DMS 273 treated with DMSO at 0.1 percent for 48 hours (cell line): ENCODE measurements at places on chromosomes 1 and 21.

DNA sequence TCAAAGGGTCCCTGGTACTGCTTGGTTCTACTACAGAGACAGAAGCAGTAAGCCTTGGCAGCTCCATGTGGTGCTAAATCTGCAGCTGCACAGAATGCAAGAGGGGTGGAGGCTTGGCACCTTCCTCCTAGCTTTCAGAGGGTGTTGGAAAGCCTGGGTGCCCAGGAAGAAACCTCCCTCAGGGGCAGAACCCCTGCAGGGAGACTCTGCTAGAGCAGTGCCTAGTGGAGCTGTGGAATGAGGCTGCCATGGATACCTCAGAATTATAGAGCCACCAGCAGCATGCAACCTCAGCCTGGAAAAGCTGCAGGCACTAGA is 76.2 kb upstream of the TLR5 start:
- no peak for DNase-seq

DNA sequence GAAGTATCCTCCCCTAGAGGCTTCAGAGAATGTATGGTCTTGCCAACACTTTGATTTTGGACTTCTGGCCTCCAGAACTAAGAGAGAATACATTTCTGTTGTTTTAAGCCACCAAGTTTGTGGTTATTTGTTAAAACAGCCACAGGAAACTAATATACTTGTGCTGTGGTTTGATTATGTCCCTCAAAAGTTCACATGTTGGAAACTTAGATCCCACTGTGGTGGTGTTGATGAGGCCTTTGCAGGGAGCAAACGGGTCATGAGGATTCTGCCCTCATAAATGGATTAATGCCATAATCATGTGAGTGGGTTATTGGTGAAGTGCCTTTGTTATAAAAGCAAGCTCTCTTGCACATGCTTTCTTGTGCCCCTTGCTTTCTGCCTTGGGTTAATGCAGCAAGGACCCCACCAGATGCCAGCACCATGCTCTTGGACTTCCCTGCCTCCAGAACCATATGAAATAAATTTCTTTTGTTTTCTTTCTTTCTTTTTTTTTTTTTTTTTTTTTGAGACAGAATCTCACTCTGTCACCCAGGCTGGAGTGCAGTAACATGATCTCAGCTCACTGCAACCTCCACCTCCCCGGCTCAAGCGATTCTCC is 157.3 kb downstream of the CLIC6 start:
- DNase-seq, result no peak

GRCh38 chr1:218686258-218686657 is 341.1 kb downstream of the TGFB2 start:
- DNase-seq, result no peak

- DNase-seq, result no peak
These were observed 27.0 kb downstream of the CLCA4 start for GRCh38 chr1:86573763-86574484.

DNA sequence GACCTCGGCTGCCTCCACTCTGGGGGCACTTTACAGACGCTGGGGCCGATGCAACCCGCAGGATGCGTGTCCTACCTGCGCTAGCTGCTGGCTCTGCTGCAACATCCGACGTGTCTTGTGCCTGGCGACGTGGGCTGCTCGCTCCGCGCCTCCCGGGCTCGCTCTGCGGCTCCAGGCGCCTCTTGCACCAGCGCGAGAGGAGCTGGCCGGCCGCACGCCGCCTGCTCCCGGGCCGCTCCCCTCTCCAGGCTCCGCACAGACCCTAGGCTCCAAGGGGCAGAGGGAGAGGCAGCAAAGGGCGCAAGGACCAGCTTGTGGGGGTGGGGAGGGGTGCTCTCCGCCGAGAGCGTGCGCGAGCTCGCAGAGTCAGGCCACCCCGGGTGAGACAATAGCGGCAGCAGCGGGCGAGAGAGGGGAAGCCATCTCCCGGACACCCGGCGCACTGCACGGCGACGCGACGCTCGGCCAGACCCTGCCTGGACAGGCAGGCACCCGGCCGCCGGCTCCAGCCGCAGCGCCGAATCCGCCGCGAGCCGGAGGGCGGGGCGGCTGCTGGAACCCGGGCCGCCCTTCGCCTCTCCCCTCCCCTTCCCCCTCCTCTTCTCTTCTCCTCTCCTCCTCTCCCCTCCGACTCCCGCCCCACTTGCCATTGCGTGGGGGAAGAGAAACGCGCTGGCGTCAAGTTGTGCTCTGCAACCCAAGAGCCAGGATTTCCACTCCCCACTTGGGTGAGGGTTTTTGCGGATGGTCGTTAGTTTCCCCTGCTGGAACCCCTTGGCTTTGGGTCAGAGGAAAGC is at the start of gene PIK3C2B:
Gene PIK3C2B (minus strand): TSS at position 525 of the 797 bp plus-strand sequence. CDS start 25,003 bp downstream, outside the sequence.
- DNase-seq, result peak; percentile 40

DNA sequence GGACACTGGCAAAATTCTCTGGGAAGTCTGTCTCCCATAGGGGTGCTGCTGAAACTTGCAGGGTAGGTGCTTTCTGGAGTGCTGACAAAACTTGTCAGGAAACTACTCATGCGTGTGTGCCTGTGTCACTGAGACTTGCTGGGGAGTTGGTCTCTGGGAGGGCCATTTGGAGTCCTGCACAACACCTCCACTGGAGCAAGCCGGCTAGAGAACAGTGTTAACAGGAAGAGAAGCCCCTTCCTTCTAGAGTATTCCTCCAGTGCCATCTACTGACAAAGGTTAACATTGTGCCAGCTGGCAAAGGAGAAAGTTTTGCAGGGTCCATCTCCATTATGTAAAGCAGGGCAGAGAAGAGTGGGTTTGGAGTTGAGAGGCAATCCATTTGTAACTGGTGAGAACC is 30.0 kb downstream of the ZMYM4 start:
- DNase-seq, result no peak

- no peak for DNase-seq
These were observed 13.0 kb downstream of the RIMS3 start for GRCh38 chr1:40652468-40652867.

DNA sequence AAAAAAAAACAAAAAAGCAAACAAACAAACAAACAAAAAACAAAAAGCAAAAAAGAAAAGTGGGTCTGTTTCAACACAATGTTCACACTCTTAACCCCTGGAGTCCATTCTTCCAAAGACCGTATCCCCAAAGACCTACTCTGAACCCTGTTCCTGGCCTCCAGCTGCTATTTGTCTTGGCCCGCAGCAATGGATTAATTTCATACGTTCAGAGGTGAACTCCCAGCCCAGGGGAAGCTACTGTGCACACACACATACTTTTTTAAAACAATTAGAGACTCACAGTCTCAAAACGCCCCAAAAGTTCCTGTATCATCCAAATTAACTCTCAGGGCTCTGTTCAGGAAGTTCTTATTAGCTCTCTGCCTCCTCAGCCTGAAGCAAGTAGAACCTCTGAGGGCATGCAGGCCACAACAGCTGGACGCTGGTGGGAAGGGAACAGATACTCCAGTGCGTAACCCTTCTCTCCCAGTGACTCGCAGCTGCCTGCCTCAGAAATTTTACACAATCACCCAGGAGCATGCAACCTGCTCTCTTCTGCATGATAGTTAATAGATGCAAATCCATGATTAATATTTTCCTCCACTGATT is 395.4 kb downstream of the RRAGC start:
- peak; percentile 100 for DNase-seq

DNA sequence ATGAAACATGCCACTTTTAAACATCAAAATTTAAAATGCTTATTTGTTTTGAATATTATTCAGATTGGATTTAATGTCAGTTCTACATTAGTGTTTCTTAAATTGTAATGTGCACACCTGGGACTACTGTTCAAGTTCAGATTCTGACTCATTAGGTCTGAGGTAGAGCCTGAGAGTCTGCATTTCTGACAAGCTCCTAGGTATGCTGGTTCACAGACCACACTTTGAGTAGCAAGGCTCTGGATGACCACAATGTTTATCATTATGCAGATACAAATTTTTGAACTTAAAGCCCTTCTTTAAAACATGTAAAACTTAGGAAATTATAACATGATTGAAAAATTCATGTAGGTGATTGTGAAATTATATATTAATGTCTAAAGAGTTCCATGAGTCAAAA is 40.2 kb downstream of the TTLL7 start:
- DNase-seq, result no peak

GRCh38 chr1:221381910-221382623 is 359.8 kb downstream of the DUSP10 start:
- no peak for DNase-seq

GRCh38 chr21:41369105-41369919 is 7.5 kb downstream of the MX2 start:
- DNase-seq, result no peak

DNA sequence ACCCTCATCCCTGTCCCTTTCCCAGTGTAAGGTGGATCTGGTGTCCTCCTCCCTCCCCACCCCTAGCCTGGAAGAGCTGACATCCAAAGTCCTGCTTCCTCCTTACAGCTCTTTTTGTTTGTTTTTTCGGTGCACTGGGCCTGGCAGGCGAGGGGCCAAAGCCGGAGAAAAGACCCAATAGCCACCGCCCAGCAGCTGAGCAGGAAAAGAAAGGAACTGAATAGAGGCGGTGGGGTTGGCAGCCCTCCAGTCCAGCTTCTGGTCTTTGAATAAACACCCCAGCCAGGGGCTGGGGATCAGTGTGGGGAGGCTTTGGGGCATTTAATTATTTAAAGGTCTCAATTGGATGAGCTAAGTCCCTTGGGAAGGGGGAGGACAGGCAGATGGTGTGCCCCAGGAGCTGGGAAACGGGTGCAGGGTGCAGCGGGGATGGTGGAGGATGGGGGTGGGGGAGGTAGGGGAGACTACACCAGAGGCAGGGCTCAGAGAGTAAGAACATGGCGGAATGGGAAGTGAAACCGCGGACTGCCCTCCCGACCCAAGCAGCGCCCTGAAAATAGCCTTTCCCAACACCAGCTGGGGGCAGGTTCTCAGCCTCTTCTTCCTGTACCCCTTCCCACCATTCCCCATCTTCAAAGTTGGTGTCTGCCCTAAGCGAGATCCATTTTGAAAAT is 20.2 kb downstream of the BTG2 start:
- peak; percentile 86 for DNase-seq

GRCh38 chr1:192635041-192635440 is 906 bp upstream of the RGS13 start:
- no peak for DNase-seq

DNA sequence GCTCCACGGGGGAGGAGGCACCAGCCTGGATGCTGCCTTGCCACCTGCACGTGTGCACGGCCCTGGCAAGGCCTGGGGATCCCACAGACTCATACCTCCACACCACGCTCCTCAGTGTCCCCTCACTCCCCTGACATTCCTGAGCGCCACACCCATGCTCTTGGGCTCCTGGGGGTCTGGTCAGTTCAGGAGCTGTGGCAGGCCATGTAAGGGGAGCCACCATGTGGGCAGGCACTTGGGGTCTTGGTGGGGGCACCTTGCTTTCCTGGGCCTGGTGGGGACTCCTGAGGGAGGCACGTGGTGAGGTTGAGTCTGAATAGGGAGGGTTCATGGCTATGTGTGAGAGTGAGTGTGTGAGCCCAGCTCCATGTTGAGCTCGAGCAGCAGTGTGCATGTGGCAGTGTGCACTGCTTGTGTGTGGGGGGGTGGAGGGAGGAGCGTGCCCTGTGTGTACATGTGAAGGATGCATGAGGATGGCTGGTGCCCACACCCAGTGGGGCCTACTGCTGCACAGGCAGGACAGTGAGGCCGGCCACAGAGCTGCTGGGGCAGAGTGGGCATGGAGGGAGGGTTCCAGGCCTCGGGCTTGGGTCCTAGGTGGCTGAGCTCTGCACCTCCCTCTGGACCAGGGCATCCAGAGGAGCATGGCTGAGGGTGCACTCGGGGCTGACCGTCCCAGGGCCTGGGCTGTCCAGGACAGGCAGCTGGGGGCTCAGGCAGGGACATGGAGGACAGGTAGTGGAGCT is 1.6 kb downstream of the GJC2 start:
- no peak for DNase-seq

DNA sequence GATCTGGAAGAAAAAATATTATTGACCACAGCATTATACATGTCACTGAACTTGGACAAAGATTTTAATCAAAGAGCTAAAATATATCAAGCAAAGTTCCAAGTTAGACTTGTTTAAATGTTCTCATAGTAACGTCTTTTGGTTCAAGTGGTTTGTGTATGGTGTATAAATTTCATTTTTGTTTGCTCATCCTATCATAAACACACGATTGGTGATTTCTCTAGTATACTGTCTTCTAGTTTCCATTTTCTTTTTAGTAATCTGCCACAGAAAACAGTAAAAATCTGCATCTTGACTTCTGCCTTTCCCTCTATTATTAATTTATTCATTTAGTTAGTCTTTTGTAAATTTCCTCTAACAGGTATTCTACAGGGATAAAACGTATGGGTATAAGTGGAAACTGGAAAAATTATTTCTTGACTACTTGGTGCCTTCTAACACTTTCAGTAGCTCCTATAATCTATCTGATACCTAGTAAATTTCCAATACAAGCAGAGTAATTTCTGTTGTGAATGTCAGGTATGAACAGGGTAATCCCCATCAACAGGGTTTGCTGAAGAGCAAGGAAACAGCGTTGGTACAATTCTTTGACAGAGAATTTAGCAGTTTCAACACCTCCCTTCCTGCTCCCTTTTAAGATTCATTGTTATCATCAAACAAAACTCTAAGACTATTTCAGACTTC is 268.0 kb downstream of the PTPRC start:
- DNase-seq, result no peak

DNA sequence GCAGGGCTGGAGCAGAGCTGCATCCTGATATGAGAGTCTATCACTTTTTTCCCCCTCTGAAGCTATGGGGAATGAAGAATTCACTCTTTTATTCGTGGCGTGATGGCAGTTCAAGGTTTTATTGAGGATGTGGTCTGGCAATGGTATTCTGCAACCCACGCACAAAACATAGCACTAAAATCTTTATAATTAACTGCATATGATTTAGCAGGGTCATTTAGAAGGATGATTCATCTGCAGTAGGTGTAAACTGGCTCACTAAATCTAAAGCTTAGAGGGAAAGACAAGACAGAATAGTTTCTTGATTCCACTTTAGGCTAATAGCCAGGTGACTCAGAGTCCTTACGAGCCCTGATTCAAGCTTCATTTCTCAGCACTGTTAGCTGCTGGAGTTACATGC is 25.0 kb upstream of the CHRM3 start:
- no peak for DNase-seq

DNA sequence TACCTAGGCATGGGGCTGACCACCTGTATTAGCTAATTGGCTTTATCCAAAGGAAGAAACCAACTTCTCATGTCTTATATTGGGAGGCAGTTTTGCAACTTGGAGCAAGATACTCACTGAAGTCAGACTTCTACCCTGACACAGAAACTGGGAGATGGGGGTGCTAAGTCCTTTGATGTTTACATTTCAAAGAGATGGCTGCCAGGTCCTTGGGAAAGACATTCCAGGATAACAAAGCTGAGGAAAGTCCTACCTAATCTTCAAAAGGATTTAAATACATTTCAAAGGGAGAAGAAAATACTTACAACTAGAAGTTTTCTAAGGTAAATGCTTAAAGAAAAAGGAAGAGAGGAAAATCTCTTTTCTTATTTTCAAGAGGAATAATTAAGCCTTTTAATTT is 62.1 kb downstream of the FH start:
- no peak for DNase-seq

GRCh38 chr1:156123356-156124196 is 9.1 kb downstream of the LMNA start:
- peak; percentile 97 for DNase-seq
